ENCODE measurements at places on chromosomes 12 and 14. TPM values are rescaled to one million over a fixed set of nuclear protein-coding genes. Genes with fewer than 3 reads are reported as not detected.

DNA sequence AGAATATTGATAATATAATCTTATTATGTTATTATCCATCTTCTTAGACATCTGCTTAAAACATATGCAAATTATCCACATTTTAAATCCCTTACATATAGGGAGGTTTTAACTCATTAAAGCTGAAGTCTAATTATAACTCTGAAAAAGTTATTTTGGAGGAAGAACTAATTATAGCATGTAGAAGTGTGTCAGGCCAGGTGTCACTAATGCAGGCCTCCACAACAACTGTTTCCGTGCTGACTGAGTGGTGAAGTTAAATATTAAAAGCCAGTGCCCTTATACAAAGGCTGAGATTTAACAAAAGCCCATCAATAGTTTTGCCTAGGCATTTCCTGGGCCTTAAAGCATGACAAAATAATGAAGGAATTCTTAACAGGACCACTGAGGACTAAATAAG lies 157.4 kb downstream of the LRRK2 start:
- no peak for DNase-seq

IFI27 gene
- total RNA-seq, result 3.7 TPM

- DNase-seq, result no peak
These were observed 5.4 kb downstream of the FBLN5 start for GRCh38 chr14:91942128-91942527.

TGM1 gene
- total RNA-seq, result 4.2 TPM

- DNase-seq, result no peak
These were observed 103.9 kb downstream of the ALG10 start for GRCh38 chr12:34126239-34126641.

CFAP54 gene
- total RNA-seq, result 0.15 TPM

DNA sequence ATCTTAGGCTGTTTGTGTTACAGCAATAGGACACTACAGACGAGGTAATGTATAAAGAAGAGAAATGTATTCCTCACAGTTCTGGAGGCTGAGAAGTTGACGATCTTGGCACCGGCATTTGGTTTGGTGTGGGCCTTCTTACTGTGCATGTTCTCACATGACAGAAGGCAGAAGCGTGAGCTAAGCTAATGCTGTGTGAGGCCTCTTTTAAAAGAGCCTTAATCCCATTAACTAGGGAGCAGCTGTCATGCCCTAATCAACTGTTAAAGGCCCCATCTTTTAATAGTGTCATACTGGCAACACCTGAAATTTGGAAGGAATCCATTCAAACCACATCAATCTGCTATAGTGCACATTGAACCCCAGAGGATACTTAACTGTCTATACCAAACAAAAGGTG lies 992.9 kb downstream of the GALC start:
- no peak for DNase-seq

DNA sequence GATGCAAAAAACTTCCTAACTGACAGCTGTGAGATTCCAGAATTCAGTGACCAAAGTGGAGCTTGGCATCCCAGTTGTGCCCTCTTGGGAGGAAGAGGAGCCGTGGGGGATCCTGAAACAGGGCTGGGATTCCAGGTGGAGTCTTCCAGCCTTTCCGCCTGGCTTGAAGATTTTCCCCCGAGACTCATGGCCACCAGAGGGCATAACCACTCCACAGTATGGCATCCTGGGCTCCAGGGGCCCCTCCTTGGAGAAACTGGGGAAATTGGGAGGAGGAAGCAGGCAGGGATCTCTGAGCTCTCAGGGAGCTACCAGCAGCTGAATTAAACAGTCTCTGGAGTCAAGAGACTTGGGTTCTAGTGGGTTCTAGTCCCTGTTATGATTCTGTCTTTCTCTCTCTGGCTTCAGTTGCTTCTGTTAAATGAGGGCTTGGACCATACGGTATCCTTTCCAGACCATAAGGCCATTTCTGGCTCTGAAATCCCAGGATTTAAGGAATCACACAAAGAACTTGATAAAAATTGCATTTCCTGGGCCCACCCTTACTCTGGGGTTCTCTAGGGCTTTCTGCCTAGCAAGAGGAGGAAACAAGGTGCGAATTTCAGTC lies 2.6 kb upstream of the TAMALIN start:
- DNase-seq, result no peak

DNA sequence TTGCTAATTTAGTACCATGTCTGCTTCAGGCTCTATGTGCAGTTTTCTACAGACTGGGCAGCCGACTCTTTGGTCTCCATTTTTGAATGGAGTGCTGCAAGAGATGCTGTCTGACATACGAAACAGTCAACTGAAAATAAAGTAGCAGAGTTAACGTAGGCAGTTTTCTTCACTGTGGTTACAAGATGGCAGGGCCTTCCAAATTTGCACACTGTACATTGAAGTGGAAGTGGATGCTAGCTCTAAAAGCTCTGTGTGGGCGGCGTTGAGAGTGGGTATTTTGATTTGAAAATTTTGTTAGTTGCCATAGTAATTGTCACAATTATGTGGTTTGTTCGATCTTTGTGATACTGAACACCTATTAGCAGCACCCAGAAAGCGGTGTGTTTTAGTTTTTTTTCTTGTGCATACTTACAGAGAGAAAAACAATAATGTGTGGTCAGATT lies 154.9 kb upstream of the ATP2B1 start:
- DNase-seq, result no peak

DNA sequence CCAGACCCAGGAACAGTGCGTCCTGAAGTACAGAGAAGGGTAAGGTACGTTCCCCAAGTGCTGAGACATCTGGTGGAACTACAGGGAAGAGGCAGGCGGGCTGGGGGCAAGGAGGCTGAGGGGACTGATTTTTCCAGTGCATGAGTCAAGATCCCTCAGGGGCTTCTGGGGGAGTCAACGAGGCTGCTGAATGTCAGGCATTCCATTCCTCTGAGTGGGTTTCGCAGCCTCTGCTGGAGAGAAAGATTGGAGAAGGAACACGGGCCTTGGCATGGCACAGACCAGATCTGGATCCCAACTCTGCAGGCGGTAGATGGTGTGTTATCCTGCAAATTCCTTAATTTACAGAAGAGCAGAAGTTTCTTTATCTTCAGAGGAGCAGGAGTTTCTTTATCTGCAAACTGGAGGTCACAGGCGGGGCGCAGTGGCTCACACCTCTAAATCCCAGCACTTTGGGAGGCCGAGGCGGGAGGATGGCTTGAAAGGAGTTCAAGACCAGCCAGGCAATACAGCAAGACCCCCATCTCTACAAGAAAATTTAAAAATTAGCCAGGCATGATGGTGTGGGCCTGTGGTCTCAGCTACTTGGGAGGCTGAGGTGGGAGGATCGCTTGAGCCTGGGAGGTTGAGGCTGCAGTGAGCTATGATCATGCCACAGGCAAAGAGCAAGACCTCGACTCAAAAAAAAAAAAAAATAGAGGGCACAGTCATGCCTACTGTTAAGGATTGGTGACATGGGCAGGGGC lies 132.6 kb upstream of the MAP1LC3B2 start:
- DNase-seq, result no peak

GRCh38 chr12:1936406-1937320 lies 18.2 kb upstream of the CACNA2D4 start:
- no peak for DNase-seq

GOLT1B gene
- total RNA-seq, result 42.2 TPM

- no peak for DNase-seq
These were observed 235.1 kb upstream of the PWP1 start for GRCh38 chr12:107450541-107450940.

DNA sequence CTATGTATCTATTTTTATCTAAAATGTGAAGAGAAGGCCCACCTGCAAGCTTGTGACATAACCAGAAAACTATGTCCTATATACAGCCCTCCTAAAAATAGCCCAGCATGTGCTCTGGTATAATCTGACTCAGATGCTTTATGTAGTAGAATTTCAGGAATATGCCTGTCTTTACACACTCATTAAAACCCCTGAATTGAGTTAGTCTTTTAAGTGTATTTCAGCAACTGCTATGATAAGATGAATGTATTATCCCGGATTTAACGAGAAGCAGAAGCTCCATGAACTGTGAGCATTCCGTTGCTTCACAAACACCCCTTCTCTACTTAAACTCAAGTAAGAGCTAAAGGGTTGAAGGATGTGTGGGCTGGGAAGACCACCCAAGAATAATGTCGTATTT lies 89.9 kb upstream of the PRICKLE1 start:
- no peak for DNase-seq

DNA sequence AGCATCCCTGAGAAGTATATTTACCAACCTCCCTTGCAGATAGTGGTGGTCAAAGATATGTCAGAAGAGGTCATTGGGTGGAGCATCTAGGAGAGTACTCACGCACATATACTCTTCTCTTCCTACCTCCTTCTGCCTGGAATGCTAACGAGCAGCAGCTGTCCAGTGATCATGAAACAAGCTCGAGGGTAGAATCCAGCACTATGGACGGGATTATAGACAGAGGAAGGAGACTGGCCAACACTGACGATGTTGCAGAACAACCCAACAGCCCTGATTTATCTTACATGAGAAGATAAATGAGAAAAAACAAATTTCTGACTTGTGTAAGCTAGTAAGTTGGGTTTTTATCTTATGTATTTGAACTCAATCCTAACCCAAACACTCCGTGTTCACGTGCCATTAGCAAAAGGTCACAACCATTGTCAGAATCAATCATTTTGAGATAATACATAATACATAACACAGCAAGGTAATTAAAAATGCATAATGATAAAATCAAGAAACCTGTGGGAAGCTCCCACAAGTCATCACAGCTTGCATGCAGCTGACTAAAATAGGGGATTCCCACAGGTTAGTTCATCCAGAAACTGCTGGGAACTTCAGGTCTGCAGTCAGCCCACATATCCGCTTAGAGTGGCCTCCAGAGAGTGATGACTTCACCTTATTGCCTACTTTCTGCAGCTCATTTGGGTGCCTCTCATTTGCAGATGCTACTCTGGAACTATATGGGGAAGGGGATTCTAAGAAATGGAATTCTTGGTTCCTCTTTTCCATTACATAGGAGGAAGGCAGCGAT lies 36.3 kb upstream of the STK38L start:
- DNase-seq, result no peak

GRCh38 chr12:66602483-66603143 lies 76.3 kb downstream of the GRIP1 start:
- no peak for DNase-seq

GRCh38 chr12:40691913-40692764 lies at the start of gene CNTN1:
TSS of gene CNTN1 (plus strand) at chr12:40692439.
- peak; percentile 88 for DNase-seq

TMEM121 gene
- total RNA-seq, result 2.7 TPM

- no peak for DNase-seq
These were observed 75.0 kb upstream of the HIF1A start for GRCh38 chr14:61620130-61620946.

GRCh38 chr14:70212752-70213151 lies 24.0 kb upstream of the SLC8A3 start:
- no peak for DNase-seq

DNA sequence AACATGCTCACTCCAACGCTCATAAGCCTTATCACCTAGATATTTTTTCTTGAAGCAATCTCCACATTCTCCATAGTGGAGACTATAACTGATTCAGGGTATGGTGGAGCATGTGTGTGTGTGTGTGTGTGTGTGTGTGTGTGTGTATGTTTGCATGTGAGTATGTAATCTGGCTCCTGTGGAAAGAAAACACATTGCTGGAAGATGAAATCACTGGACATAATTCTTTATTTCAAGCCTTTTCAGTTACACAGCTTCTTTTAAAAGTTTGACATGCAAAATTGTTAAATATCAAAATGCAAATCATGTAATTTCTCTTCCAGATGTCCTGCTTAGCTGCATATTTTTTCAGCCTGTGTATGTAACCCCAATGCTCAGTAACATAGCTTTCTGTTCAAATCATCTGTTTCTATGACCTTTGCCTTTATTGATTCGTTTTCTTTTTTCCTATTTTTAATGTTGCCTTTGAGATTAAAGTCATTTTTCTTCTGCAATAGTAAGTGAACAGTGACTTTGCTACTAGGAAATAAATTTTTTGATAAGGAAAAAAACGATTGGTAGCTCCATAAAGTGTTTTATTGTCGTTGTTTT lies 80.5 kb upstream of the BTG1 start:
- no peak for DNase-seq

- DNase-seq, result no peak
These were observed 497.5 kb downstream of the RERGL start for GRCh38 chr12:17592472-17592871.

- no peak for DNase-seq
These were observed 50.7 kb downstream of the FLRT2 start for GRCh38 chr14:85580536-85581140.

DNA sequence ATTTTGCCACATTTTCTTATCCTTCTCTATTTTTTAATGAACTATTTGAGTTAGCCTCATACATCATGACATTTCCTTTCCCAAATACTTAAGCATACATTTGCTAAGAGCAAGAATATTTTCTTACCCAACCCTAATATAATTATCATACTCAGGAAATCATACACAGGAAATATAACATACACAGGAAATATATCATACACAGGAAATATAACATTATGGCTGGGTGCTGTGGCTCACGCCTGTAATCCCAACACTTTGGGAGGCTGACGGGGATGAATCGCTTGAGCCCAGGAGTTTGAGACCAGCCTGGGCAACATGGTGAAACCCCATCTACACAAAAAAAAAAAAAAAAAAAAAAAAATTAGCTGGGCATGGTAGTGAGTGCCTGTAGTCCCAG lies 4.9 kb downstream of the NCKAP1L start:
- DNase-seq, result no peak

Data from glutamatergic neuron (in vitro differentiated cells).